ENCODE measurements at places on chromosomes 1 and 21.
A peak's percentile ranks its signal among the peaks of the same experiment; 100 is the strongest.

- no peak for DNase-seq
Measured at GRCh38 chr1:27364696-27365371, 1.9 kb downstream of the MAP3K6 start.

DNA sequence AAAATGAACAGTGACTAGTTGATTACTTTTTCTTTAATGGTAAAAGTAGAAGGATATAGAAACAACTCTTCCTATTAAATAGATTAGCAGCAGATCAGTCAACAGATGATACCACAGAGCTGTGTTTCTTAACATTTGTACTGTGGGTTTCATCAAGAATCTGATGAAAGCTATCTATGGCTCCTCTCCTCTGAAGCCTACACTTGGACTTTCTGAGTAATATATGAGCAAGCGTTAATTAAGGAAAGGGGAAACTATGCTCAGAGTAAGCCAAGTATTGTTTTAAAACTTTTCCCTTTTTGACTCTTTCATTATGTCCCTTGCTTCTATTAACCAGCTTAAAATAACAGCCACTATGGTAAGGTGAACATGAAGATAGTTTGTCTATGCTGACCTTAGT lies 10.8 kb downstream of the ARID4B start:
- DNase-seq = no peak

DNA sequence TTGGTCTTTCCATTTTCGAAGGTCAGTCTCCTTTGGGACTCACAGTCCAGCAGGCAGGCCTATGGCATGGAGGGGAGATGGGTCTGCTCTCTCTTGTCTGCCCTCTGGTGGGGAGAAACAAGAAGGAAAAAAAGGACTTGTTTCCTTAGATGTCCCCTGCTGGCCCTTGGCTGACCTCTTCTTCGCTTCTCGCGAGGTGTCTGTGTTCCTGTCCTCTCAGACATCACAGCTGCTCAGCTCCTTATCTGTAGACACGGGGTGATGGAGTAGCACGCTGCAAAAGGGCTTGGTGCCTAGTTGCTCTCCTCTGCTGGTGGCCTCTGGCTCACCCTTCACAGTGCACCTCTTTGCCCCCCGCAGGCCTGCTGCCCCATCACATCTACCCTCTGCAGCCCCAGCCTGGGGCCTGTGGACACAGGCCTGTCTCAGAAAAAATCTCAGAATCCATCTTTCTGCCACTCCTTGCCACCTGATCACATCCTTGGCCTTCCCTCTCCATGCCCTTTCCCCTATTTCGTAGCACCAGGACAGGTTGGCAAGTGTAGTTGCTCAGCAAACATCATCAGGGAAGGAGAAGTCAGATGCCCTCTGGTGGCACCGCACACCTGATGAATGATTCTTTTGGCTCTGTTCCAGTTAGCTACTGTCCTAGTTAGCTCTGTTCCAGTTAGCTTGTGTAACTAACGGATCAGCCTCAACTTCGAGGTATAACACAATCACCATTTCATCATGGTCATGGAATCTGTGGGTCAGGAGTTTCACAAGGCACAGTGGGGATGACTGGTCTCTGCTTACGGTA lies 18.7 kb upstream of the AK2 start:
- peak; percentile 89 for DNase-seq

DNA sequence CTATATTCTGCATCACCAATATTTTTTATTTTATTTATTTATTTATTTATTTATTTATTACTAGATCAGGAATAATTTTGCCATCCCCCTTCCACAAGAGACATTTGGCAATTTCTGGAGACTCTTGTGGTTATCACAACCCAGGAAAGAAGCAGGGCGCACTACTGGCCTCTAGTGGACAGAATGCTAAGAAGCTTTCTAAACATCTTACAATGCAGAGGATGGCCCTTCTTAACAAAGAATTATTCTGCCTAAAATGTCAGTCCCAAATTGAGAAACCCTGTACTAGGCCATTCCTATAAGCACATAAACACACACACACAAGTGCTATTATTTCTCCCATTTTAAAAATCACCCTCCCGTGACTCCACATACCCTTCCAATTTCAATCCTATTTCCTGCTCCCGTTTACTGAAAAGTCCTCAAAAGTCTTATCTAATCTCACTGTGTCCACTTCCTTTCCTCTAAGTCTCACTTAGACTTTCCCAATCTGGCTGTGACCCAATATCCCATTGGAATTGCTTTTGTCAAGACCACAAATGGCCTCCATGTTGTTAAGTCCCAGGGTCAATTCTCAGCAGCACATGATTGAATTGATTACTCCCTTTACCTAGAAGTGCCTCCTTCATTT lies 43.7 kb upstream of the RNF11 start:
- DNase-seq = peak; percentile 36

- DNase-seq = peak; percentile 44
Measured at GRCh38 chr1:212607206-212607912, 1.2 kb upstream of the ATF3 start.

- no peak for DNase-seq
Measured at GRCh38 chr1:238060061-238060460, 169.3 kb upstream of the ZP4 start.

GRCh38 chr1:164961715-164962114 lies 394.8 kb downstream of the LMX1A start:
- DNase-seq = no peak

- peak; percentile 53 for DNase-seq
Measured at GRCh38 chr1:15350551-15351200, 59.0 kb upstream of the EFHD2 start.

GRCh38 chr1:205980237-205980870 lies 22.8 kb downstream of the RAB7B start:
- no peak for DNase-seq

DNA sequence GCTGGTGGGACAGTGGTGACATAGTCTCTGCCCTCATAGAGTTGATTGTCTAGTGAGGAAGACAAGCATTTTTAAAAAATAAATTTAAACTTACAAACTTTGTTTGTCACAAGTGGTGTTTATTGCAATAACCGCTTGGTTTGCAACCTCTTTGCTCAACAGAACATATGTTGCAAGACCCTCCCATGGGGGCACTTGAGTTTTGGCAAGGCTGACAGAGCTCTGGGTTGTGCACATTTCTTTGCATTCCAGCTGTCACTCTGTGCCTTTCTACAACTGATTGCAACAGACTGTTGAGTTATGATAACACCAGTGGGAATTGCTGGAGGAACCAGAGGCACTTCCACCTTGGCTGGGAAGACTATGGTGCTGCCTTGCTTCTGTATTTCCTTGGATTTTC lies 58.4 kb downstream of the LAMC2 start:
- no peak for DNase-seq

GRCh38 chr21:31351960-31352359 lies 7.9 kb upstream of the TIAM1 start:
- no peak for DNase-seq

DNA sequence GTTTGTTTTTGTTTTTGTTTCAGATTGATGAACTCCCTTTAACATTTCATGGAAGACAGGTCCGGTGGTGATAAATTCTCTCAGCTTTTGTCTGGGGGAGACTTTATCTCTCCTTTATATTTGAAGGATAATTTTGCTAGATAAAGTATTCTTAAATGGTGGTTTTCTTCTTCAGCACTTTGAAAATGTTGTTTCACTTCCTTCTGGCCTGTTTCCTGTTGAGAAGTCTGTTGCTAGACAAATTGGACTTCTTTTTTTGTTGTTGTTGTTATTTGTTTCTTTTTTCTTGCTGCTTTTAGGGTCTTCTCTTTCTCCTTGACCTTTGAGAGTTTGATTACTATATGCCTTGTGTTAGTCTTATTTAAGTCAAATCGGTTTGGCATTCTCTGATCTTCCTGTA lies 50.8 kb downstream of the CRP start:
- DNase-seq = no peak

DNA sequence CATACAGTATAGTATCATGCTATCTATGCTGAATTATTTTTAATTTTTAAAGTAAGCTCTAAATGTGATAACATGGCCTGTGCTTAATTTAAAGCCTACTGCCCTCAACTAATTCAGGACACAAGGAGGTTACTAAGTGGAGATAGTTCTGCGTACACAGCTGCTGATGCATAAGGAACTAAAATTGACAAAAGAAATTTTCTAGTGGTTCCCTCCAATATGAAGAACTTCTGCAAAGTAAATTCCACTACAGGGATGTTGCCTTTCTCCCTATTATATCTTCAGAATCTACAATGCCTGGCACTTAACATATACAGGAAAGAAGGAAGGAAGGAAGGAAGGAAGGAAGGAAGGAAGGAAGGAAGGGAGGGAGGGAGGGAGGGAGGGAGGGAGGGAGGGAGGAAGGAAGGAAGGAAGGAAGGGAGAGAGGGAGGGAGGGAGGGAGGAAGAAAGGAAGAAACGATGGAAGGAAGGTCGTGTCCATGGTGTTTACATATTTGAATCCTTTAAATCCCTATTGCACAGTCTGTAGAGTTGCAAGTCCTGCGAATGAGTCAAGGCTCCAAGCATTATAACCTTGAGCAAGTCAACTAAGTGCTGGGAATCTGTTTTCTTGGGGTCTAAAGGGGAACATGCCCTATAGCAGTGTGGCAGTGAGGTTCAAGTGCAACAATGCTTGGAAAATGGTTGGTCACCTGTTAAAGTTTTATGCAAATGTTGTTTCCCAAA lies 171.2 kb downstream of the LMX1A start:
- no peak for DNase-seq

DNA sequence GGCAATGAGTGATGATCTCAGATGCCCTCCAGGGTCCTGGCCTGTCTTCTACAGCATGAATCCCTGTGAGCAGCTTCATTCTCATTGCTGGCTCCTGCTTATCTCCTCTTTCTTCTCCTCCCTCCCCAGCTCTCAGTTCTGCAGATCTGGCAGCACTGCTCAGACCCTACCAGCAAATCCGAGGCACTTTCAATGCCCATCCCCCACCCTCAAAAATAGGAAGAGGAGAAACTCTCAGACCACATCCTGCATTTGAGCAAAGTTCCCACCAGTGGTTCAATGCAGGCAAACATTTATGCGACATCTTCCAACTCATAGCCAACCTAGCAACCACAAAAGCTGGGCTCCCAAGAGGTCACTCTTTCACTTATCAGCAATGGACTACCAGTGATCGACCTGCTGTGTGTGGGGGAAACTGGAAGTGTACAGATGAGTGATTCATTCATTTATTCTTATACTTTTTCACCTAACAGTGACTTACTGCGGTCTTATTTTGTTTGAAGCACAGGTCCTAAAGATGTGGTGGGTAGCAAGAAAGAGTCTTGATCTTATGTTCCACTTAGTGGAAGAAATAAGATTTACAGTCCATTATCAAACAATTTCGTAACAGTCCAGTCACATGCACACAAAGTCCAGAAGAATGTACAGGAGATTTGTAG lies 5.8 kb upstream of the CHI3L2 start:
- DNase-seq = no peak

DNA sequence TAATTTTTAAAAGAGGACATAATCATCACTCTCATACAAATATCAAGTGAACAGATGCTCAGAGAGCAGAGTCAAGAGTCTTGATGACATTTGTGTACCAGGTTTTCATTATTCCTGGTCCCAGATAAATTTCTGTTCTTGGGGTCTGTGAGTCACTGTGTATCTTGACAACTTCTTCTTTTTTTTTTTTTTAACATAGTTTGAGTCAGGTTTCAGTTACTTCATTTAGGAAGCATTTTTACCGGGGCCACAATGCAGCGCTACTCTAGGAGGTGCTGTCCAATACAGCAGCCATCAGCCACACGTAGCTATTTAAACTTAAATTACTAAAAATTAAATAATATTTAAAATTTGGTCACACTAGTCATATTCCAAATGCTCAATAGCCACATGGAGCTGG lies 188.1 kb upstream of the SAMSN1 start:
- no peak for DNase-seq

GRCh38 chr1:118333601-118334210 lies 148.7 kb upstream of the SPAG17 start:
- no peak for DNase-seq
